Nephron progenitor cell (in vitro differentiated cells): ENCODE measurements at places on chromosomes 2 and 18.

- DNase-seq, result peak; percentile 2
Observed at GRCh38 chr2:240426845-240427721, 8.4 kb upstream of the GPC1 start.

- DNase-seq, result peak; percentile 10
Observed at GRCh38 chr2:63488118-63488713, 100.1 kb downstream of the WDPCP start.

DNA sequence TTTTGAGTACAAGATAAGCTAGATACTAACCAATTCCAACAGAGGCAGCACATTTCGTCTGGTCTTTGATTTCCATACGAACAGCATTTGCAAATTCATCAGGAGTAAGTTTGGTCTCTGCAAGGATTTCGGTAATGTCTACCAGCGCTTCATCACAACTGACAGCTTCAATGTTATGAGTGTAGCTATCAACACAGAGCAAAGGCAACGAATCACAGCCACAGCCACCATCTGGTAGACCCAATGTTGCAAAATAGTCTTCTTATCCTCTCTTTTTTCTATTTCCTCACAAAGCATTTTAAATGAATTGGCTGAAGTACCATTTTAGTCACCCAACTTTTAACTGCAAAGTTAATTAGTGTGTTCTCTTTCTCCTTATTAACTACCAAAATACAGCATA, 68.3 kb downstream of the REV1 start:
- DNase-seq, result no peak

- no peak for DNase-seq
Observed at GRCh38 chr2:238811293-238811692, 36.6 kb upstream of the TWIST2 start.

GRCh38 chr2:173982918-173983317, 17.7 kb upstream of the SP3 start:
- no peak for DNase-seq

DNA sequence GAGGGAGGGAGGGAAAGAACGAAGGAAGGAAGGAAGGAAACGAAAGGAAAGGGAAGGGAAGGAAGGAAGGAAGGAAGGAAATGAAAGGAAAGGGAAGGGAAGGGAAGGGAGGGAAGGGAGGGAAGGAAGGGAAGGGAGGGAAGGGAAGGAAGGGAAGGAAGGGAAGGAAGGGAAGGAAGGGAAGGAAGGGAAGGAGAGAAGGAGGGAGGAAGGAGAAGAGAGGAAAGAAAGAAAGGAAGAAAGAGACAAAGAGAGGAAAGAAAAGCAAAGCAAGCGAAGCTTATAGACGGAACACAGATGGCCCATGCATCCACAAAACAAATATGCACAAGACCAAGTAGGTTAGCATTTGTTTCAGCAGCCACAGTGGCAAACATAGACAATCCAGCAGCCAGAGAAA, 20.4 kb upstream of the GALNT3 start:
- no peak for DNase-seq

- no peak for DNase-seq
Observed at GRCh38 chr2:190497428-190497827, 37.1 kb downstream of the NEMP2 start.

- DNase-seq, result no peak
Observed at GRCh38 chr2:109208071-109208950, 79.3 kb downstream of the SH3RF3 start.
